Glomerular endothelial cell (primary cell): ENCODE measurements at places on chromosomes 12 and 14. TPM values are rescaled to one million over a fixed set of nuclear protein-coding genes. Genes with fewer than 3 reads are reported as not detected.

GRCh38 chr14:65824285-65824977, 411.9 kb downstream of the FUT8 start:
- DNase-seq = peak; percentile 42

DNA sequence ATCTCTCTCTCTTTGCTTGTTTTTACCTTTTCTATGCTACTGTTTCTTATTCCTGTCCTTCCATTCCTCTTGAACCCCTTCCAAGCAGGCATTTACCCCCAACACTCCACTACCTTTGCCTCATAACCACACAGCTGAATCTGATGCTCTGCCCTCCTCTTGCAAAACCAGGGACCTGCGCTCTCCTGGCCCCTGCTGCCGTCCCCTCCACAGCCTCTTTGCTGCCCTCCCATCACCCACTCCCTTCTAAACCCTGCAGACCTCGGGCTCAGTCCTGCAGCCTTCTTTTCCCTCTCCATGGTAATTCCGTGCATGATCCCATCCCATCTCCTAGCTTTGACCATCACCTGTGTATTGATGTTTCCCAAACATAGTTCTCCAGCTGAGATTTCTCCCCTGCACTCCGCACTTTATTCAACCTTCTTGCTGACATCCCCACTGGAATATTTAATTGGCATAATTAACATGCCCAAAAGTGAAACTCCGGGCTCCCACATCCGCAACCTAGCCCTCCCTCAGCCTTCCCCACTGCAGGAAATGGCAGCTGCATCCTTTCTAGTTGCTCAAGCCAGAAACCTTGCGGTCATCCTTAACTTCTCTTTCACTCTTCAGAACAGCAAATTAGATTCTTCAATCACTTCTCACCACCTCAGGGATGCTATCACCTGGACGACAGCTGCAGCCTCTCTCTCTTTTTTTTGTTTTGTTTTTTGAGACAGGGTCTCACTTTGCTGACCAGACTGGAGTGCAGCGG, 16.0 kb downstream of the FIGNL2 start:
- DNase-seq = no peak

DNA sequence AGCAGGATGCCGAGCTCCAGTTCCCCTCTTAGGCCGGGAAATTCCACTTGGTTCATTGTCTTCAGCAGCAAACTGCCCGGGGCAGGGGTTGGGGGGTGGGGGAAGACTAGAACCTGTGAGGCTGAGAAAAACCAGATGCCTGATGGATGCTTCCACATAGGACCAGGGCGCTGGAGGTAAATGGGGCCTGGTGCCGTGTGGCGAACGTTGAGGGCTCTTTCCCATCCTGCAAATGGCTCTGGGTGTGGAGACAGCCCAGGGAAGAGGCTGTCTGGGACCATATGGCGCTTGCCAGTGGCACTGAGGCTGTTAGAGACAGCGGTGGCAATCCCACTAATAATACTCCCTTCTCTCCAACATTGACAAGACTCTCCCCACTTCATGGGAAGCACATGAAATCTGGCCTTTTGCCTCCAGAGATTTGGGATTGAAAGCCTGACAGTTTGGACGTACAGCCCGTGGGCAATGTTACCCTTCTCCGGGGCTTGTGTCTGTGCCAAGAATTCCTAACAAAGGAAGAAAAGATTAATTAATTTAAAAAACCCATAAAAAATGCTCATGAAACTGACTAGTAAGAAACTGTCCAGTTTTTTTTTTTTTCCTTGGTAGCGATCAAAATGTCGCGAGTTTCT, 44.5 kb downstream of the MAP1LC3B2 start:
- DNase-seq = no peak

- DNase-seq = no peak
Measured at GRCh38 chr14:51616256-51616655, 35.5 kb upstream of the FRMD6 start.

DNA sequence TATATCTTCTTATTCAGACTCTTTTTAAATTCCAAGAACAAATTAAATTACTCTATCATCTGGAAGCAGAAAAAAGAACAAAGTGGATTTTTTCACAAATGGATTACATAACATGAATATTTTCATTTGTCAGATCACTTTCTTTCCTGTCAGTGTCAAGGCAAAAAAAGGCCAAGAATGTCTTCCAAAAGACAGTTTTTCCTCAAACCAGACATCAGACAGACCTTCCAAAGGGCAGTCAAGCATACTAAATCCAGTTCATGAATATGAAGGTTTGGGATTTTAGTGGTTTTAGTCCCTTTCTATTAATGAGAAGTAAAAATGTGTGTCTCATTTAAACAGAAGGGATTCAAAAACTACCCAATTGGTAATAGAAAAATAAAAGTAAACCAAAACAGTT, 336.0 kb downstream of the CEP128 start:
- no peak for DNase-seq

- no peak for DNase-seq
Measured at GRCh38 chr12:65731771-65732170, 92.5 kb upstream of the HMGA2 start.

DNA sequence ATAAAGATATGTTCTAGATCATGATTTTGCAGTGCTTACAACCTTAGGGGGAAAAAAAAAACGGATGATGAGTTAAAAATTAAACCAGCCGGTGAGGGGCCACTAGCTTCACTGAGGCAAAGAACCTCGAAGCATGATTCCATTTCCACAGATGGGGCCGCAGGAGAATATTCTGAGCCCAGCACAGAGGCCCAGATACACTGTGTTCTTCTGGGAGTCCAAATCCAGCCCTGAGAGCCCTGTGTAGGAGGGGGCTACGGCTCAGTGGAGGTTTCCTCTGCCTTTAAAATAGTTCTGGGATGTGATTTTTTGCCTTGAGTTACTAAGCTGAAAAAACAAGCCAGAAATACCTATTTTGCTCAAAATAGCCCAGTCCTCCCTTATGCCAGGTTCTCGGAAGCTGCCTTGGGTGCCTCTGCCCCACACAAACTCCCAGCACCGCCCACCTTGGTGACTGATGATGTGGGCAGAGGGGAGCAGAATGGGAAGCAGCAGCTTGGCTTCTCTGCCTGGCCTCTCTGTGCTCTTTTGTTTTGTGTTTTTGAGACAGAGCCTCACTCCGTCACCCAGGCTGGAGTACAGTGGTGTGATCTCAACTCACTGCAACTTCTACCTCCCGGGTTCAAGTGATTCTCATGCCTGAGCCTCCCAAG, 105.4 kb upstream of the BCL2L14 start:
- DNase-seq = no peak

DNA sequence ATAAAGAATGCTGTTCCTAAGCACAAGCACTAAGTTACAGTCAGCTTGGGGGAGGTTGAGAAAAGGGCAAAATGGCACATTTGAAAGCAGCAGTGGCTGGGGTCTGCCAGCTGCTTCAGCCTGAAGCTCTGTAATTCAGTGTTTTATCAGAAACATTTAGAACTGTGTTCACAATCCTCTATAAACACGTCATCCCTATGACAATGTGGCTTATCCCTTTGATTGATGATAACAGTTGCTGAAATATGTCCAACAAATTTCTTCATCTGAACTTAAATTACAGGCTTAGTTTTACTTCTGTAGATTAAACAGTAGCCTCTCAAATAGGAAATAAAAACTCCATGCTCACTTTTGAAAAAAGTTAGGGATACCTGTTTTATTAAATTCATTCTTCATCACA, 108.8 kb downstream of the VEZT start:
- no peak for DNase-seq

DNA sequence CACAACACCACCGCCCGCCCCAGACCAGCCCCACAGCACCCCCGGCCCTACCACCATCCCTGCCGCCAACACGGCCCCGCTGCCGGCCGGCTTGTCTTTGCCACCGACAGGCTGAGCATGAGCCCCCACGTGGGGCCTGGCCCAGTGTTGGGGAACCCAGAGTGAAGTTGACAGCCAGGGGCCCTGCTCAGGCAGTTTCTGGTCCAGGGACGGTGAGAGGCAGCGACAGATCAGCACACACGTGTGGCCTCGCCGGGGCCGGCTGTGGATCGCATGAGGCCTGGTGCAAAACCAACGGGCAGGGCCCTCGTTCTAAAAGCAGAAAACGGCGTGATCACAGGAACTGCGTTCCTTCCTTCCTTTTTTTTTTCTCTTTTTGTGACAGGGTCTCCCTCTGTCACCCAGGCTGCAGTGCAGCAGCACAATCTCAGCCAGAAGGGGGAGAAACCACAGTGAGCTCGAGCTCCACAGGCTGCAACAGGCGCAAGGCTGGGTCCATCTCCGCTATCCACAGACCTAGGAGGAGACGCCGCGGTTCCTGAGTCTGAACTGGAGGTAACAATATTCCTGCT, 50.5 kb upstream of the FBRSL1 start:
- DNase-seq = no peak

DNA sequence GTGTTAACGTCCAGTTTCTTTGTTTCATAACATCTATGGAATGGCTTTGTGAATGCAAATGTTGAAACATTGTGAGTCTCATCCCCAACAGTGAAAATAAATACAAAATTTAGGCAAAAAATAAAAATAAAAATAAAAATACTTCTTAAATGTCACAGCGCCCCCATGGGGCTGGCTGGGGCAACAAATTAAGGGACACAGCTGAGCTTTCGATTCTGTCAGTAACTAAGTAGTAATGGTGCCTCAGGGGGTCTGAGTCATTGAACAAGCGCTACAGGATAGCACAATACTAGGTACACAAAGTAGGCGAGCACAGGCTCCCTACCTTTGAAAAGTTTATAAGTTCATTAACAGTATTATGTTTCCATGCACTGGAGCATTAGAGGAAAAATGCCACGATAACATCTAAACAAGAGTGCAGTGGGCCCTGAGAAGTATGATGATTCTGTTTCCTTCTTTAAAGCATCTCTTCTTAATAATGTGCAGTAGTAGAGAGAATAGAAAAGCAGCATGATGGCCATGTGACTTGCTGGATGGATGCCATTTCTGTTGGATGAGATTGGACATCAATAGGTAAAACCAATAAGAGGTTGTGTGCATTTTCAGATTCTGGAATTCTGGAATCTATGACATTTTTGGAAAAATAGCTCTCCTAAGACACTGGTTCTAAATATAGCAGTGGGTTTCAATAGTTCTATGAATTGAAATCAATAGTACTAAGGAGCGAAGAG, 667.2 kb downstream of the DIO2 start:
- DNase-seq = peak; percentile 1

DNA sequence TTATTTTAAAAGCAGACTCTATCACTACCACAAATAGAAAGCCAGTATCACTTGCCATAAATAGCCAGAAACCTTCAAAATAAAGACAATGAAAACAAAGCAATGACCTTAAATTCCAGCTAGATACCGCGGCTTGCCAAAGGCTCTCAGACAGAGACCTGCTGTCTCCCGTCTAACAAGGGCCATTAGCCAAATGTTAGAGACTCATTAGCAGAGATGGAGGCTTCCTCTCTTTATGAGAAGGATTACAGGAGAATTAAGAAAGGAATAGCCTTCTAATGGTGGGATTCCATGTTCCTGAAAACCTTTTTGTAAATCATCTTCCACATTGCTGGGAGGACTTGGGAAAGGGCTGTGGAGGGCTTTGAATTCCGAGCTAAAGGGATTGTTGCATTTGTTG, 206.7 kb downstream of the AACS start:
- DNase-seq = no peak

- no peak for DNase-seq
Measured at GRCh38 chr12:114291389-114292060, 114.4 kb downstream of the TBX5 start.

DNA sequence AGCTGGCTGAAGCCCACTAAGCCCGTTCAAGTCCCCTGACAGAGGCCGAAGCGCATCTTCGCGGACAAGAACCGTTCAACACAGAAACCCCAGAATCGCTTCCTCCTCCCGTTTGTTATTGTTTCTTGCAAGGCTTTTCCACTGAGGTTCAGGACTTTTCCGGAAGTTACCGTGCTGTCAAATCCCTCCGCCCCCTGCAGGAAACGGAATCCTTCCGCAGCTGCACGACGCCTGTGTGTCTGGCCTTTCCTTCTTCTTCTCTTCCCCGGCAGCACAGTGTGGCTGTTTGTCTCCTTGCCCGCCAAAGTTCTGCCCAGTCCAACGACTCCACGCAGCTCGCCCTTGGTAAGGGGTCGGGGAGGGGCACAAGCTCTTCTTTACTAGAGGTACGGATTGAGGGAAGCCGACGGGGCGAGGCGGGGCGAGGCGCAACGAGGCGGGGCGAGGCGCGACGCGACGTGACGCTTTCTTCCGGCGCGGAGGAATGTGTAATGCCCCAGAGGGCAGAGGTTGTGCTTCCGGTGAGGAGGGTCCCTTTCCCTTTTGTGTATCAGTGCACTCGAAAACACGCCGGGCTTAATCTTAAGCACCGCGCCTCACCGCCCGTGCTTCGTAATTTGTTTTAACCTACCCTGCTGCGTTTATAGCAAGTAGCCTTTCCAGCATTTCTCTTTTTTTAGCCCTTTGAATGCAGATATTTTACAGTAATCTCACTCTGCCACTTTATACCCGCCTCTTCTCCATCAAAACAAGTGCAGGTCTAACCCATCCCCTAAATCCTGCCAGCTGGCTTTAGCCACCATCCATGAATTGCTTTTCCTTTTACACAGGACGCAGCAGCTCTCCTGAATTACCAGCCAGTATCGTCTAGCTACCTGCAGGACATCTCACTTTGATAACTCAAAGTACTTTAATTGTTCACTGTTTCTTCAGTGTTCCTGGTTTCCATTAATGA, at the start of gene KDM5A:
KDM5A (minus strand) TSS at position 179 of the 955 bp plus-strand sequence. CDS start 229 bp downstream, outside the sequence.
- no peak for DNase-seq

DNA sequence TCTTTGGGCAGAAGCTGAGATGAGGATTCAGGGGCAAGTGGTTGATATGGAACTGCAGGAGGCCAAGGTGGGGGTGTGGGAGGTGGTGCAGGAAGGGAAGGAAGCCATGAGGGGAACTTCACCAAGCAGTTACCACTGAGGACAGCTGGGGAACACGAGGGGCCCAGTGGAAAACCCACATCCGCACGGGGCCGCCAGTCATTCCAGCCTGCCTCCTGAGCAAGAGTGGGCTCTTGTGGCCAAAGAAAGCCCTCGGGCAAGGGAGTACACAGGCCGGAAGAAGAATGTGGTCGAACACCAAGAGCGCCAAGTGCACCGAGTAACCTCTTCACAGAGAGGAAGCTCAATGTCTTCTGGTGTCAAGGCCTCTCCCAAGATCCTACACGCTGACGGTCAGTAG, 252.2 kb upstream of the FOXN3 start:
- DNase-seq = no peak

DNA sequence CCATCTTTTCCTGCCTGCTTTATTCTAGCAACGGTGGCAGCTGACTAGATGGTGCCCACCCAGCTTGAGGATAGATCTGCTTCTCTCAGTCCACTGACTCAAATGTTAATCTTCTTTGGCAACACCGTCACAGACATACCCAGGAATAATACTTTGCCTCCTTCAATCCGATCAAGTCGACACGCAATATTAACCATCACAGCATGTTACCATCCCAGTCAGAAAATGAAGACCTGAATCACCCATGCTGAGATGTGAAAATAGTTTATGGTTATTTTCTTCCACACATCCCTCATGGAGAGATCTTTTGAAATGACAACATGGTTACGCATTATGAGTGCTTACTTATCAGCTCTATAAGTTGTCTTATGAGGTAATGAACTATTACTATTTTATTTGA, 392.8 kb downstream of the SEC23A start:
- DNase-seq = no peak

GRCh38 chr14:103385929-103386712, 906 bp downstream of the MARK3 start:
- no peak for DNase-seq

Gene TBC1D30
- total RNA-seq = 13.8 and 24.7 TPM in 2 replicates

Gene CLEC12A
- not detected in 2 replicates for total RNA-seq

Gene SERPINA9
- total RNA-seq = not detected in 2 replicates

Gene TRHDE
- 1.5 and 2.9 TPM in 2 replicates for total RNA-seq

Gene BEST3
- 0.06 and 0.82 TPM in 2 replicates for total RNA-seq

Gene OASL
- total RNA-seq = 0.39 and 2.4 TPM in 2 replicates

Gene HOXC9
- 4.0 and 5.7 TPM in 2 replicates for total RNA-seq

Gene DLST
- 72.8 and 98.4 TPM in 2 replicates for total RNA-seq

Gene SPATS2
- 40.5 and 45.2 TPM in 2 replicates for total RNA-seq

Gene CCDC85C
- 9.7 and 18.6 TPM in 2 replicates for total RNA-seq

Gene SLC7A7
- 27.2 and 38.2 TPM in 2 replicates for total RNA-seq

Gene RAD9B
- 0.05 and 0.29 TPM in 2 replicates for total RNA-seq

Gene PPP4R4
- 0.06 and 0.58 TPM in 2 replicates for total RNA-seq
